Hematopoietic multipotent progenitor cell (in vitro differentiated cells): ENCODE measurements at places on chromosomes 5 and 9.

DNA sequence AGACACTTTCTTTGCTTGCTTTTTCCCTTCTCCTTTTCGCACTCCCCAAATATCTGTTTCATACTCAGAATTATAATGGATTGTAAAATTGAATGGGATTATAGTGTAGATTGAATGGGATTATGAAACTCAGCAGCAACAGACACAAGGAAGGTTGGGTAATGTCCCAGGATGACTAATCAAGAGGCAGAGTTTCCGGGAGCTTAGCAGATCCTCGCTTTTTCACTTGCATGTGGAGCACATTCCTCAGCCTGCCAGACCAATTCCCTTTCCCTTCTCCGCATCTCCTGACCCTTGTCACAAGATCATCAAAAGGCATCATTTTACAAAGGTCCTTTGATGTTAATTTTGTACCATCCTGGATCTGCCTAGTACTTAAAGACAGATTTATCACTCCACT lies 55.1 kb upstream of the SLC1A1 start:
- no peak for DNase-seq

DNA sequence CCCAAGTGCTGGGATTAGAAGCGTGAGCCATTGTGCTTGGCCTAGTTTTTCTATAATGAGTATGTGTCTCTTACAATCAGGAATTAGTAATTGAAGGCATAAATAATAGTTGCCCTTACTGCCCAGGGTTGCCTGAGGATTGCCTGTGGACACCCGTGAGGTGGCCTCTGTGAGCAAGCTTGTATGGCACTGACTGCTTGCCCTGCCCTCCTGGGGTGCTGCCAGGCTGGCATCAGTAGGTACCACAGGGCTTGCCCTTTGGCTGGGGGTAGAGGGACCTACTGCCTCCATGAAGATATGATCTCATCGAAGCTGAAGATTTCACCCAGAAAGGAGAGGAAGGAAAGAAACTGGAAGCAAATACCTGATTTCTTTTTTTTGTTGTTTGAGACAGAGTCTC lies 23.8 kb upstream of the PHF19 start:
- no peak for DNase-seq

DNA sequence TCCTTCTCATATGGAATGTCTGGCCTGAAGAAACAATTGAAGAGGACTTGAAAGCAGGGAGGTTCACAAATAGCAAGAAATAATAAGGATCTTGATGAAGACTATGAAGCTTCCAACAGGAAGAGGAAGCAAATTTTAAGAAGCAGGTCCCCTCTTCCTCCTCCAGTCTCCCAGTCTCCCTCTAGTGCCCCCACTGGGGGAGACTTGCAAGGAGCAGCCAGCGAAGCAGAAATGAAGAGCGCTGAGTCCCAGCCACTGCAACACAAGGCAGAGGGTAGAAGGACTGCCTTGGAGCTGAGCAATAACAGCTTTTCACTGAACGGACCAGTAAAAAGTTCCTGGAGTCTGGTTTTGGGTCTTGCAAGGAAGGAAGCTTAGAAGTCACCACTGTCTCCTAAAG lies 32.6 kb upstream of the ACO1 start:
- DNase-seq, result no peak

DNA sequence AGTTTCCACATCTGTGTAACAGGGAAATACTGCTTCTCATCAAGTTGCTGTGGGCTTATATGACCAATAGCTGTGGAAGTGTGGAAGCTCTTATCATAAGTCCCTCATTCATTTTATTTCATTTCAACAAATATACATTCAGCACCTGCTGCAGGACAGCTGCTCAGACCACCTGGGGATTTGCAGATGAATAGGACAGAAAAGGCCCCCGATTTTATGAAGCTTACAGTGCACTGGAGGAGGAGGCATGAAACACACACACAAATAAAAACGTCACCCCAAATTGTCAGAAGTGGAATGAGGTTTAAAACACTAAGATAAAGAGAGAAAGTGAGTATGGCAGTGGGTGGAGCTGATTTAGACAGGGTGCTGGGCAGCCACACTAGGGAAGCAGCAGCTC lies 107.2 kb downstream of the DRD1 start:
- DNase-seq, result no peak

- DNase-seq, result no peak
Measured at GRCh38 chr9:93005876-93006275, 52.6 kb upstream of the SUSD3 start.

DNA sequence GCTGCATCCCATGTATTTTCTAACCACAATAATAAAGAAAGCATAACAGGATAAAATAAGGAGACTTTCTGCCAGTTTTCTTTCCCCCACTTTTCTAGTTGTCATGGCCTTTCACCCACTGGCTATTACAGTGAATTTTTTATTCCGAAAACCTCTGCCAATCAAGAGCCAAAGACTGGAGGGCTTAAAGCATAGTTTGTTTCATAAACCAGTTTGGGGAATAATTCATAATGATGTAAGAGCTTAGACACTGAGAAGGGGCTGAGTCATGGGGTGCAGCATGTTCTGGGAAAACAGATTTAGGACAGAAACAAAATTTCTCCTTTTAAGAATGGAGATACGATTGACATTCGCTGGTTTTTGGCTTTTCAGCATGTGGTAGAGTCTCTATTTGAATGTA lies 4.4 kb upstream of the GLIPR2 start:
- no peak for DNase-seq

GRCh38 chr9:7011395-7012067 lies 253.8 kb downstream of the KDM4C start:
- peak; percentile 22 for DNase-seq

GRCh38 chr5:11346336-11346735 lies 557.9 kb downstream of the CTNND2 start:
- no peak for DNase-seq

DNA sequence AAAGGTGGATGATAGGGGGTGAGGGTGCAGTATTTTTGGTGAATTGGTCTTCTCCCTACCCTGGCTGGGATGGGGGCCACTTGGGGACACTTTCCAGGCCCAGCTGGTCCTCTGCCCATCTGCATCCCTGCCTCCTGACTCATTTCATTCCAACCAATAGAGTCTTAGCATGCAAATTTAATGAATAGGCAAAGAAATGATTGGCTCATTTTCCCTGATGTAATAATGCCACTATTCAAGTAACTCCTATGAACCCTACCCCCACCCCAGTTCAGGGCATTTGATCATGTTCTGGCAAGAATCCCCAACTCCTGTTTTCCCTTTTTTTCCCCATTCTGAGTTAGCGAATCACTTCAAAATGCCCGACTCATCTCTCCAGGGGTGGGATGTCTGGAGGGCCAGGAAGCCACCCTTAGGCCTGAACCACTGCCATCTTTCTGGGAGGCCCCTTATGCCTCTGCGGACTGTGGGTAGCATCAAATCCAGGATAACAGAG lies 56.7 kb downstream of the PCDH1 start:
- DNase-seq, result no peak

DNA sequence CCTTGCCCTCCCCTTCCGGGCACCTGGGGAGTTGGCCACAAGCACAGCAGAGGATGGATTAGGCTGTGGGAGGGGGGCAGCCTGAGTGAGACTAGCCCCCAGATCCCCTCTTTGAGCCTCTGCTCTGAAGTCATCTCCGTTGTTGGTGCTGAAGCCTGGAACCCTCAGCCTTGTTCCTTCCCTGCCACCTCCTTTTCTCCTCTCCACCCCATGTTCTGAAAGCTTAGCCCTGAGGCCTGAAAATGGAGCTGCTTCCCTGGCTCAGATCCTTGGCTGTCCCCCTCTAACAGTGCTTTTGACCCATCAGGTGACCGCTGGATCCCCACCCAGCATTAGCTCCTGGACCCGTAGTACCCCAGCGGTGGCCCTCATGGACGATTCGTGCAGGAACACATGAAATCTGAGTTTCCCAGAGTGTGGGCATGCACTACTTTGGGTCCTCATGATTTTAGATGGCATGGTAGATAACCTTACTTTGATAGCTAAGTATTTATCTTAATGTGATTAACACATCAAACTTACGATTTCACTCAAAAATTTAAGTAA lies 21.6 kb upstream of the ANGPTL2 start:
- DNase-seq, result no peak

GRCh38 chr9:118088090-118088489 lies 383.9 kb downstream of the TLR4 start:
- no peak for DNase-seq

DNA sequence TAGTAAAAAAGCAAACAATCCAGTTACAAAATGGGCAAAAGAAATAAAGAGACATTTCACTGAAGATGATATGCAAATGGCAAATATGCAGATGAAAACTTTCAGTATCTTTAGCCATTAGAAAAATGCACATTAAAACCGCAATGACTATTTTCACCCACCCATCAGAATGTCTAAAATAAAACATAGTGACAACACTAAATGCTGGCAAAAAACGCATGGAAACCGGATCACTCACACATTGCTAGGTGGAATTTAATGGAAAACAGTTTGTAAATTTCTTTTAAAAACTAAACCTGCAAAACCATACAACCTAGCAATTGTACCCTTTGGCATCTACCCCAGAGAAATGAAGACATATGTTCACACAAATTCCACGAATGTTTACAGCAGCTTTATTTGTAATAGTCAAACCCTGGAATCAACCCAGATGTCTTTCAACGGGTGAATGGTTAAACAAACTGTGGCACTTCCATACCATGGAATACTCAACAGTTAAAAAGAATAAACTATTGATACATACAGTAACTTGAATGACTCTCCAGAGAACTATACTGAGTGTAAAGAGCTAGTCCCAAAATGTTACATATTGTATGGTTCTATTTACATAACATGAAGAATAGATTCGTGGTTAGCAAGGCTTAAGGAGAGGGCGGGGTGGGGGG lies 17.2 kb upstream of the PAM start:
- no peak for DNase-seq

DNA sequence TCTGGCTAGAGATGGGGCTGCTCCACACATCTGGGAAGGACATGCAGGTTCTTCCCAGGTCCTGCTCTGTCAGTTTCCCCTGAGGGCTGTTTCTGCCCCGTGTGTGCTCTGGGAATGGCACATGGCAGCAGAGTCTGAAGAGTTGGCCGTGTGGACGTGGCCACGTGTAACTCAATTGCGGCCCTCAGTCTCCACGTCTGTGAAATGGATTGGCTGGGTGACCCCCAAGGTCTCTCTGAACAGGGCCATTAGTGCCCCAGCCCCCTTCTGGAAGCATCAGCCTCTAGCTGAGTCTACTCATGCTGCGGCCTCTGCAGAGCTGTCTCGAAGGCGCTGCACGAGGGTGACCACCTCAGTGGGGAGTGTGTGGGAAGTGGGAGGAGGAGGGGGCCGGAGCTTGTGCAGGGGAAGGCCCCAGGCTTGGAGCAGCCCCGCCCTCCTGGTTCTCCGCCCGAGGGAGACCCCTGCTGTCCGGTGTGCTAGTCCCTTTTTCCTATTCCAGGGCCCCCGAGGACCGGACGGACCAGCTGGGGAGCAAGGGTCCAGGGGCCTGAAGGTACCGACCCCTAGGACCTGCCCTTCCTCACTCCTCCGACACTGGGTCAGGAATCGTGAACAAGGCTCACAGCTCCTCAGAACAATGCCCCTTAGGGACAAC lies 58.9 kb upstream of the ORM1 start:
- no peak for DNase-seq

- no peak for DNase-seq
Measured at GRCh38 chr9:4657426-4658159, 4.5 kb upstream of the PLPP6 start.

DNA sequence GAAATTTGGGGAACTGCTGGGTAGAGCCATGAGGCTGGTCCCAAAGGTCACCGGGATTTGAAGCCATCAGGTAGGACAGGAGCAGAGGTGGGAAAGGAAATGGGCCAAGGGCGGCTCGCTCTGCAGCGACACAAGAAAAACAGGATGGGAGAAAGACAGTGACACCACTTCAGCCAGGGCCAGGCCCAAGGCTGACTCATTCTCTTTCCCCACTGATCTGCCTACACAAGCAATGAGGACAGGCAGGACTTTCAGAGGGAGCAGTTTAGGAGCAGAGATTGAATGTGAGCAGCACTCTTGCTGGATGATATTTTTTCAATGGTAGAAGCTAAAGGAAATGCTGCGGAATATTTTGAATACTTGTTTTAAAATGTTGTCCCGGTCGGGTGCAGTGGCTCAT lies 3.5 kb downstream of the RUFY1 start:
- no peak for DNase-seq

GRCh38 chr9:92592946-92593861 lies 57.4 kb upstream of the ECM2 start:
- DNase-seq, result no peak

DNA sequence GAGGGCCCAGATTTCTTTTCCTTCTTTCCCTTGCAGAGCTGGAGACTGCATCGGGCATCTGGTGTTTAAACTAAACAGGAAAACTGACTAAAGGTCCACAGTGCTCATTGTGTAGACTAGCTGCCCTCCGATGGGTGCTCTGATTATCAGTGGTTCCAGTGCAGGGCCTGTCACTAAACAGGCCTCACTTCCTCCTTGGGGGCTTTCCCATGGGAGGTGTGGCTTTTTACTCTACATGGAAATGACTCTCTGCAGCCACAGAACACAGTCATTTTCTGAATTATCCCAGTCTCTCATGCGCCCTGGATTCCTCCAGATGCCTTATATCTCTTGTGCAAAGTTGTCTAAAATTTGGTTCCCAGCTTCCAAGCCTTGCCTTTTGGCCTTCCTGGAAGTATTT lies 199.2 kb downstream of the TRIO start:
- DNase-seq, result no peak

- DNase-seq, result no peak
Measured at GRCh38 chr5:55219770-55220169, 7.3 kb downstream of the MCIDAS start.

DNA sequence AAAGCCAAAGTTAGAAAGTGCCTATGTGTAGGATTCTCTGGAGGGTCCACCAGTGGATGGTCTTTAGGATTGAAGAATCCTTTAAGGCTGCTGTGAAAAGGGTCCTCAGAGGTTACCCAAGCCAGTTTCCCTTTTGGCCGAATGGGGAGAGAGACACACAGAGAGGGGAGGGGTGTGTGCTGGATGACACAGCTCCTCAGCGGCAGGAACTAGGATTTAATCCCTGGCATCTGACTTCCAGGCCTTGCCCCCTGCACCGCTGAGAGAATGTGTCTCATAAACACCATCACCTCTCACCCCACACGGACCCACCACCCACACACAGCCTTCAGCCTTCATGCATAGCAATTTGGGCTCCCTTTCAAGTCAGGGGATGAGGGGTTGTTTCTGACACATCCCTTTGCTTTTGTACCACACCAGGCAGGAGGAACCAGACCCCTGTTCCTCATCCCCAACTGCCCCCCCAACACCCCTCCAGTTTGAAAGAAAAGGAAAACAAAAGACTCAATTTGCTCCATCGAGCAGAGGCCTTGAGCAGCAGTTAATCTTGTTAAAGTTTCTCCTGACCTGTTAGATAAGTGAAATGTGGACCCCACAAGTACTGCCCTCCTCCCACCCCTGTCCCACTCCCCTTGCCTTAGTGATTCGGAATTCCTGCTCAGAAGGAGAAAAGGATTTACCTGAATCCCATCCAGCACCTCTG lies 4.0 kb downstream of the PAPPA start:
- no peak for DNase-seq

- DNase-seq, result no peak
Measured at GRCh38 chr5:101904736-101905135, 391.3 kb downstream of the SLCO4C1 start.
